ENCODE measurements at places on chromosomes 16 and 17.

DNA sequence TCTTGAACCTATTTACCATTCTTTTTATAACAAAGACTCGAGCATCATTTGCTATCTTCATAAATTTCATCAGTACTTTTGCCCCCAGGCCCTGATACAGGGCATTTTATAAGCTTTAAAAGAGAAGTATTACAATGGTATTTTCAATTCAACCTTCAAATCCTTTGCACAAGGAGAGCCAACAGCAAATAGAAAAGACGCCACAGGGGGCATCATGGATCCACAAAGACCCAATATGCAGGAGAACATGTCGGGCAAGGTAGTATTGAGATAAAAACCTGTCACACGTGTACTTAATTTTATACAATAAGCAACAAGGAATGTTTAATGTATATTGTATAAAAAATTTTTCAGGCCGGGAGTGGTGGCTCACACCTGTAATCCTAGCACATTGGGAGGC is 10.2 kb downstream of the MAP3K14 start:
- no peaks in the 10 kb centered on the region for H3K27me3 ChIP-seq
- peaks cover 18% of the 10 kb centered on the region for H3K4me1 ChIP-seq
- H3K36me3 ChIP-seq = peaks cover 5% of the 10 kb centered on the region
- DNase-seq = no peak

GRCh38 chr16:14341324-14342225 is 270.5 kb downstream of the MRTFB start:
- peaks cover 3% of the 10 kb centered on the region for H3K4me1 ChIP-seq
- no peak overlapping the region for H3K27ac ChIP-seq
- no peak overlapping the region for H3K4me3 ChIP-seq
- no peak for DNase-seq

DNA sequence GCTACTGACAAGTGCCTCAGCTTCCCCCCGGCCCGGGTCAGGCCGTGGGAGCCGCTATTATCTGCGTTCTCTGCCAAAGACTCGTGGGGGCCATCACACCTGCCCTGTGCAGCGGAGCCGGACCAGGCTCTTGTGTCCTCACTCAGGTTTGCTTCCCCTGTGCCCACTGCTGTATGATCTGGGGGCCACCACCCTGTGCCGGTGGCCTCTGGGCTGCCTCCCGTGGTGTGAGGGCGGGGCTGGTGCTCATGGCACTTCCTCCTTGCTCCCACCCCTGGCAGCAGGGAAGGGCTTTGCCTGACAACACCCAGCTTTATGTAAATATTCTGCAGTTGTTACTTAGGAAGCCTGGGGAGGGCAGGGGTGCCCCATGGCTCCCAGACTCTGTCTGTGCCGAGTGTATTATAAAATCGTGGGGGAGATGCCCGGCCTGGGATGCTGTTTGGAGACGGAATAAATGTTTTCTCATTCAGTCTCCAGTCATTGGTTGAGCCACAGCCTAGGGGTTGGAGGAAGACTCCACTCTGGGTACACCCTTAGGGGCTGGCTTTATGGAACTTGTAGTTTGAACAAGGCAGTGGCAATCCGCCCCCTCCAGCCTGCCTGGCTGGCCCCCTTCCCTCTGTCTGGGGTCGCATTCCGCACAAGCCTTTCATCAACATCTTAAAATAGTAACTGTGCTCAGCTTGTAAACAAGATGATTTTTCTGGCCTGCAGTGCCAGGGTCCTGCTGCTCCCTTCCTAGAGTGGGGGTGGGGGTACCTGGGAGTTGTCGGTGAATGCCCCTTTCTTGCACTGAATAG is 4.1 kb downstream of the SYNGR2 start:
- peak overlapping the region; percentile 72 for H3K4me3 ChIP-seq
- H3K36me3 ChIP-seq = peaks cover 4% of the 10 kb centered on the region
- H3K27ac ChIP-seq = no peak overlapping the region
- H3K4me1 ChIP-seq = peaks cover 13% of the 10 kb centered on the region
- no peaks in the 10 kb centered on the region for H3K27me3 ChIP-seq
- DNase-seq = no peak

GRCh38 chr17:79915850-79916430 is 76.7 kb upstream of the CBX4 start:
- H3K4me1 ChIP-seq = peaks cover 7% of the 10 kb centered on the region
- H3K27me3 ChIP-seq = no peaks in the 10 kb centered on the region
- no peak overlapping the region for H3K4me3 ChIP-seq
- H3K27ac ChIP-seq = no peak overlapping the region
- no peak for DNase-seq

DNA sequence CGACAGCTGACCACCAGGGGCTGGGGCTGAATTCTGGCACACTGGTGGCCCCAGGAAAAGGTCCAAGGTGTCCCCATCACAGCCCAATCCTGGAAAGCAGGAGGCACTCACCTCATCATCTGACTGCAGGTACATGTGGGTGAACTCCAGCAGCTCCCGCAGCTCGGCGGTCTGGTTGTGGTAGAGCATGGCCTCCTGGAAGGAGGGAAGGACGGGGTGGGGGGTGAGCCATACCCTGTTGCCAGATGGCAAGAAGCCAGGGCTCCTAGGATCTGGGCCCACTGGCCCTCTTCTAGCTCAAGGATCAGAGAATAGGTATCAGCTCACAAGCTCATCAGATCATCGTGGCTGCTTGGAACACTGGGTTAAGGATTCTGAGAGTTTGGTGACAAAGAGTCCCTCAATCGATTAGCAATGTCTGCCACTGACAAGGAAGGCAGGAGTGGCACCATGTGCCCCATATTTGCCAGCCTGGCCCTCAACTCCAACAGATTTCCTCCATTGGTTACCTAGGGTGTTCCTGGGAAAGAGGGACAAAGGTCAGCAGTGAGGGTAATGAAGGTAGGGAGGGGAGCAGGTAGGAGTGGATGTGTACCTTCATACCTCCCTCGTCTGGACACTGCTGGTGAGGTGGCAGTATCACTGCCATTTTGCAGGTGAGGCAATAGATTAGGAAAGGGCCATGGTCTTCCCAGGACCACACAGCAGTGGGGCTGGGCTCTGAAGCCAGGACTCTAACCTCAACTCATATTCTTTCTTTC is 4.9 kb downstream of the P3H4 start:
- no peaks in the 10 kb centered on the region for H3K27me3 ChIP-seq
- no peak for DNase-seq
- peaks cover 16% of the 10 kb centered on the region for H3K4me1 ChIP-seq
- peaks cover 2% of the 10 kb centered on the region for H3K36me3 ChIP-seq
- H3K27ac ChIP-seq = no peak overlapping the region

DNA sequence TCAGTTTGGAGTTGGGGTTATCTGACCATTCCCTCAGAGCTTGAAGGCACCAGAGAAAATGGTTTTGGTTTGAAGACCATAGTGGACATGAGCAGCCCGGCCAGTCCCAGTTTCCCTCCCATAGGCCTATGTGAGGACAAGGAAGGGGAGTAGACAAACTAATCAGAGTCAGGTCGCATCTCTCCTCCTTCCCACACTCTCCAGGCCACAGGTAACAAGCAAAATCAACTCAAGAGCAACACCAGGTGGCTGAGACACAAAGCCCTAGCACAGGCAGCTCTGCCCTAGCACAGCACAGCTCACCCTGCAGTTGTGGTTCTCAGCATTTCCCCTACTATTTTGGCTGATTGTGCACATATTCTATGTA is 7.2 kb downstream of the SUPT4H1 start:
- peaks cover 17% of the 10 kb centered on the region for H3K36me3 ChIP-seq
- DNase-seq = no peak
- no peak overlapping the region for H3K4me3 ChIP-seq
- no peak overlapping the region for H3K27ac ChIP-seq

- H3K4me3 ChIP-seq = no peak overlapping the region
- DNase-seq = no peak
Observed at GRCh38 chr16:24822542-24822941, 23.2 kb upstream of the SLC5A11 start.

GRCh38 chr17:2137342-2138098 is 82.6 kb downstream of the HIC1 start:
- no peak overlapping the region for H3K4me3 ChIP-seq
- DNase-seq = peak; percentile 20
- no peaks in the 10 kb centered on the region for H3K27me3 ChIP-seq
- no peaks in the 10 kb centered on the region for H3K36me3 ChIP-seq
- H3K27ac ChIP-seq = no peak overlapping the region

GRCh38 chr17:82668631-82669099 is 20.4 kb upstream of the WDR45B start:
- H3K4me3 ChIP-seq = no peak overlapping the region
- H3K27ac ChIP-seq = no peak overlapping the region
- H3K27me3 ChIP-seq = no peaks in the 10 kb centered on the region
- H3K36me3 ChIP-seq = no peaks in the 10 kb centered on the region
- H3K4me1 ChIP-seq = peaks cover 13% of the 10 kb centered on the region

Data from neural crest cell (in vitro differentiated cells).